ENCODE measurements at places on chromosomes 6 and 20. TPM values are rescaled to one million over a fixed set of nuclear protein-coding genes. Genes with fewer than 3 reads are reported as not detected.
A peak's percentile ranks its signal among the peaks of the same experiment; 100 is the strongest.

- no peak overlapping the region for H3K4me3 ChIP-seq
- no peaks in the 10 kb centered on the region for H3K36me3 ChIP-seq
- no peak for DNase-seq
- H3K27me3 ChIP-seq: peaks cover 50% of the 10 kb centered on the region
Observed at GRCh38 chr20:46303176-46303956, 4.9 kb downstream of the CDH22 start.

GRCh38 chr6:109121411-109121810 lies 26.1 kb downstream of the CEP57L1 start:
- no peak for DNase-seq
- H3K36me3 ChIP-seq: no peaks in the 10 kb centered on the region

The MMUT gene
- total RNA-seq: 15.3 TPM

DNA sequence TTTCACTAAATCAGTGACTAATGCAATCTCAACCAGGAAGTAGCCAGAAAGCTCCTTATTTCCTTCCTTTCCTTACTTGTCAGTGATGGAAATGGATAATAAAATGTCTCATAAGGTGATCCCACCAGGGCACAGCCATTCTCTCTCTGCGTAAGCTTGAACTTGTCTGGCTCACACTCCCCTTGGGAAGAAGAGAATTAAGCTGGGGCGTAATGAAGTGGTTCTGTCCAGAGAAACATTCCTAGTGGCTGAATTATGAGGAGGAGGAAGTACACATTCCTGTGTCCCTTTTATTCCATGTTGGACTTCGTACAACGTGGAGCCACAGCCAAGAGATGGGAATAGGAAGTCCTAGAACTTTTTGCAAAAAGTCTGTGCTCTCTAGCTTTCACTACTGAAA lies 93.7 kb downstream of the MTHFD1L start:
- no peak overlapping the region for H3K4me3 ChIP-seq
- no peaks in the 10 kb centered on the region for H3K4me1 ChIP-seq
- no peak for DNase-seq
- H3K27ac ChIP-seq: no peak overlapping the region
- no peaks in the 10 kb centered on the region for H3K27me3 ChIP-seq

DNA sequence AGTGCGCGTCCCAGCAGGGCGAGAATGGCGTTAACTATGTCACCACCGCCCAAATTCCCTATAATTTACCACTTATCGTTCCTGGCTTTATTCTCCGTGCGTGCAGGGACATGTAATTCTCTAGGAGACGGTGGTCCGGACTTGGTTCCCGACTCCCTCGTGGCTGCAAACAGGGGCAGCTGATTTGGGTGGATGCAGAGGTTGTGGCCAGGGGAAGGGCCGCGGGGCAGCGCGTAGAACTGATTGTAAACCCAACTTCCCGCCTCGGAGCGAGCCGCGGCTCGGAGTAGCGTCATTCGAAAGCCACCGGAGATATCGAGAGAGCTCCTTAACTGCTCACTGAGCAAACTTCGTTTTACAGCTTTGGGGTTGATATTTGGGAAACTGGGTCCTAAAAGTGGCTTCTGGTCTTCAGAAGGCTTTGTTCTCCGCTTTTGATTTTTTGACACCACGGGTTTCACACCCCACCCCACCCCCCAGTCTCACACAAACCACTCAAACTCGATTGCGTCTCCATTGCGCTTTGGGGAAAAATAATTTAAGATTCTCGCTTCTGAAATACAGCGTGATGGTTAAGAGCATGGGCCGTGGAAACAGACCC lies 17.5 kb upstream of the ZSCAN9 start:
- H3K27ac ChIP-seq: no peak overlapping the region
- H3K27me3 ChIP-seq: peaks cover 39% of the 10 kb centered on the region
- peak; percentile 34 for DNase-seq
- H3K36me3 ChIP-seq: no peaks in the 10 kb centered on the region
- H3K4me1 ChIP-seq: no peaks in the 10 kb centered on the region
- H3K4me3 ChIP-seq: peak overlapping the region; percentile 48

DNA sequence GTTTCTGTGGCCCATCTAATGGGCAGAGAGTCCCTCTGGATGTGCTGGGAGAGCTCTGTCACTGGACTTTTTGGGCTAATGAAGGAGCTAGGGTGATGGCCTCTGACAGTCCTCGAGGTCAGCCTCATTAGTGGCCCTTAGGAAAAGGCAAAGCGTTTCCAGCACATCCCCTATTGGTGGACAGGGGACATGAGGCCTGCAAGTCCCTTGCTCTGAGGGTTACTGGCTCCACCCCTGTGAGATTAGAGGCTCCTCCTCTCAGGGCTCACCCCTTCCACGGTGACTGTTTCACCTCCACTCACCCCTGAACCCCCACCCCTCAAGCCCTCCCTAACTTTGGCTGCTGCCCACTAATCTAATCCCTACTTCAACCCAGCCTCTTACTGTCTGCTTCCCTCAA lies 12.8 kb upstream of the FANCE start:
- no peak for DNase-seq
- H3K4me3 ChIP-seq: no peak overlapping the region
- H3K4me1 ChIP-seq: no peaks in the 10 kb centered on the region

- H3K4me1 ChIP-seq: peaks cover 6% of the 10 kb centered on the region
- H3K27ac ChIP-seq: 0 out of 2 replicates have a peak overlapping the region, but pooled peaks have one; percentile 29
- no peaks in the 10 kb centered on the region for H3K27me3 ChIP-seq
- H3K4me3 ChIP-seq: no peak overlapping the region
- no peaks in the 10 kb centered on the region for H3K36me3 ChIP-seq
Observed at GRCh38 chr6:121851056-121851455, 415.6 kb downstream of the GJA1 start.

The RHAG gene
- not detected for total RNA-seq

DNA sequence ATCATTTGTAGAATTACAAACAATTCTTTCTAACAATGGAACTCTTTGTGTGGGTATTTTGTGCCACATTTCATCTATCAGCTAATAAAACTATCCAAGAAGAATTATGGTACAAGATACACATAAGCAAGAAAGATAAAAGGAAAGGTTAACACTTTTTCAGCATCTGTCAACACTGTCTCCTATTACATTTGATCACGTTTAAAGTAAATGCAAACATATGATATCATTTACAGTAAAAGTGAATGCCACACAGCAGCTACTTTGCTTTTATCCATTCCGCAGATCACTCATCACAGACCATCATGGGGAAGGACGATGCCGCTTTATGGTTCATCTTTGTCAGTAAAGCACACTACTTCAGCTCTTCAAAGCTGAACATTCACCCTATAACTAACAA lies 456.4 kb upstream of the MANEA start:
- no peaks in the 10 kb centered on the region for H3K36me3 ChIP-seq
- H3K4me3 ChIP-seq: no peak overlapping the region
- H3K27me3 ChIP-seq: no peaks in the 10 kb centered on the region

The ADGRF5 gene
- total RNA-seq: not detected

The GHRH gene
- not detected for total RNA-seq

GRCh38 chr20:46930640-46931339 lies 36.1 kb downstream of the EYA2 start:
- no peak overlapping the region for H3K4me3 ChIP-seq
- no peak overlapping the region for H3K27ac ChIP-seq
- DNase-seq: no peak
- peaks cover 2% of the 10 kb centered on the region for H3K4me1 ChIP-seq

The MUC21 gene
- total RNA-seq: not detected

- no peaks in the 10 kb centered on the region for H3K36me3 ChIP-seq
- DNase-seq: no peak
- H3K4me3 ChIP-seq: no peak overlapping the region
Observed at GRCh38 chr20:11035211-11035610, 361.4 kb upstream of the JAG1 start.

DNA sequence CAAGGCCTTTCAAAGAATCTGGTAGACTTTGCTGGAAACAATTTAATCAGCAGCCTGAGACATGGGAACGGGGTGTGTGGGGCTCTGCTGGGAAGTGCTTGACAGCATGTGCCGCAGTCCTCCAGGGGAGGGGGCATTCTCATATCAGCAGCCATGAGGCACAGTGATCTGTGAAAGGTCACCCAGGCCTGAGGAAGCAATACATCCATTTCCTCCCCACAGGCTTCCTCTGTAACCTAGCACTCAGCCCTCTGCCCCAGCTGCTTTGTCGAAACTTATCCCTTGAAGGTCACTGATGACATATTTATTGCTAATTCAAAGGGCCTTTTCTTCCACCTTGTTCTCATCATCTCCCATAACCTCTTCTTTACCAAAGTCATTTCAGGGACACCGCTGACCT lies 103.3 kb downstream of the TNFAIP3 start:
- H3K27ac ChIP-seq: no peak overlapping the region
- no peak for DNase-seq
- H3K4me1 ChIP-seq: no peaks in the 10 kb centered on the region
- H3K36me3 ChIP-seq: no peaks in the 10 kb centered on the region

- no peaks in the 10 kb centered on the region for H3K27me3 ChIP-seq
- H3K4me1 ChIP-seq: no peaks in the 10 kb centered on the region
- no peak overlapping the region for H3K4me3 ChIP-seq
- no peaks in the 10 kb centered on the region for H3K36me3 ChIP-seq
- H3K27ac ChIP-seq: no peak overlapping the region
Observed at GRCh38 chr20:59378396-59378795, 78.0 kb downstream of the EDN3 start.

DNA sequence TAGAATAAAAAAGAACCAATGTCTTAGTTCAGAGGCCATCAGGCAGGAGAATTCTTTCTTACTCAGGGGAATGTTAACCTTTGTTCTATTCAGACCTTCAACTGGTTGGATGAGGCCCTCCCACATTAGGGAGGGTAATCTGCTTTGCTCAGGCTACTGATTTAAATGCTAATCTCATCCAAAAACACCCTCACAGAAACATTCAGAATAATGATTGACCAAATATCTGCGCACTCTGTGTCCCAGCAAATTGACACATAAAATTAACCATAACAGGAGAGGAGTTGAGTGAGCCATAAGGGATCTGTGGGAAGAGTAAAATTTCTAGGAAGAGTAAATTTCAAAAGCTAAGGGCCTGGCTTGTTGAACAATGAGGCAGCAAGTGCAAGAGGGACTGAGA lies 234.0 kb upstream of the PLCB4 start:
- H3K27ac ChIP-seq: no peak overlapping the region
- H3K4me3 ChIP-seq: no peak overlapping the region
- no peak for DNase-seq
- H3K27me3 ChIP-seq: no peaks in the 10 kb centered on the region

DNA sequence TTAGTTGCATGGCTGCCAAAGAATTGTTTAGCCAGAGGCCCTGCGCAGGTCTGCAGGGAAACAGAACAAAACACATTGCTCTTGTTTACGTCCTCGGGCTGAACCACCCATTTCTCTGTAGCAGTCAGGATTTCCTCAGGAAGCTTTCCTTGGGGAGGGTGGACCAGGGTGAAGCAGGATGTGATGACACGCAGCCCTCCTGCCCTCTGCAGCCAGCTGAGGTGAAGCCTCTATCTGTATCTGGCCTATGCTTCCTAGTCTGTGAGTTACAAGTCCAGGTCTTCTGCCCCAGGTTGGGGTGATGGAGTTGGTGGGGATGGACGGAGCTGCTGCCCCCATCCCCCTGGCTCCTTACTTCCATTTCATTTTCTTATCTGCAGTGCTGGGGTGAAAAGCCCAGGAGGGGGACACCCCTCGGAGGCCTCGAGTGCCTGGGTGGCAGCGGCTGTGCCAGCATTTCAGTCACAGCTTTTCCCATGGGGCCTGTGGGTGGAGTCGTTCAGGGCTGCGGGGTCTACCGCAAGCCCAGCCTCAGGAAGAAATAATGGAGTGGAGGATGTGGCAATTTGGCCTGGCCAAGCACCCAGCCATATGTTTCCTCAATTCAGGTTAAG lies 24.9 kb downstream of the SASH1 start:
- H3K27ac ChIP-seq: peak overlapping the region; percentile 12
- H3K4me1 ChIP-seq: peaks cover 10% of the 10 kb centered on the region
- peak; percentile 75 for DNase-seq
- H3K4me3 ChIP-seq: no peak overlapping the region

- no peaks in the 10 kb centered on the region for H3K36me3 ChIP-seq
- DNase-seq: no peak
- H3K4me1 ChIP-seq: no peaks in the 10 kb centered on the region
- H3K27ac ChIP-seq: no peak overlapping the region
- no peaks in the 10 kb centered on the region for H3K27me3 ChIP-seq
Observed at GRCh38 chr20:23484081-23484480, 6.8 kb upstream of the CST8 start.

- peak; percentile 88 for DNase-seq
- no peaks in the 10 kb centered on the region for H3K36me3 ChIP-seq
- H3K4me1 ChIP-seq: peaks cover 27% of the 10 kb centered on the region
- H3K4me3 ChIP-seq: no peak overlapping the region
- no peaks in the 10 kb centered on the region for H3K27me3 ChIP-seq
Observed at GRCh38 chr20:50655311-50655880, 35.9 kb downstream of the RIPOR3 start.

DNA sequence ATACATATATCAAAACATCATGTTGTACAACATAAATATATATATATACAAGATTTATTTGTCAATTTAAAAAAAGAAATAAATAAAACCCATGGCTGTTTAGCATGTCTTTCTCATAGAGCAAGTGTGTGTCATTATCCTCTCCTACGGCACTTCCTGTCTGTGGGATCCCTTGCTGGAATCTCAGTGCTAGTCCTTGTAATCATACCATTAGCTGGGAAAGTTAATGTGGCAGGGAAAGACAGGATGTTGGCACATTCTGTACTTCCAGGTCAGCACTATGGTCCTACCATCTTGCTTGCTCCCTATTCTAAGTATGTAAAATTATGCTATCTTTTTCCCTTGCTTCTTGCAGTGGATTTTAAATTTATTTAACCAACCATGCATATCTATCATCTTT lies 9.5 kb upstream of the SLC17A3 start:
- no peaks in the 10 kb centered on the region for H3K4me1 ChIP-seq
- H3K27ac ChIP-seq: no peak overlapping the region
- H3K27me3 ChIP-seq: no peaks in the 10 kb centered on the region
- no peak for DNase-seq
- no peaks in the 10 kb centered on the region for H3K36me3 ChIP-seq

The DEF6 gene
- 2.5 TPM for total RNA-seq

The SNX21 gene
- total RNA-seq: 11.1 TPM

DNA sequence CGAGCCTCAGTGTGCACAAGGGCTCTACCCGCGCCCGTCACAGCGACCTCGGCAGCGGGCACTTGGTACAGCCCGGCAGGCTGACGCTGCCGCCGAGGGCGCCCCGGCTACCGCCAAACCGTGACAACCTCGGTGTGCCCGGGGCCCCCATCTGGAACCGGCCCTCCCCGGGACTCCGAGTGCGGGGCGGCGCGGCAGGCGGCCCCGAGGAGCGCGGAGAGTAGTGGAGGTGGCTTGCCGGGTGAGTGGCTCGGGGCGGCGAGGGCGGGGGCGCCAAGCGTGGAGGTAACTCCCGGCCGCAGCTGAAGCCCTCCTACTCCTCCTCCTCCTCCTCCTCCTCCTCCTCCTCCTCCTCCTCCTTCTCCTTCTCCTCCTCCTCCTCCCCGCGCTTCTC lies at the start of gene ISM1:
ISM1 (plus strand) TSS at position 371 of the 394 bp plus-strand sequence. CDS start 503 bp downstream, outside the sequence.
- no peak within 1 kb of the TSS for H3K27ac ChIP-seq
- peak within 1 kb of the TSS; percentile 34 for H3K4me3 ChIP-seq
- H3K27me3 ChIP-seq: peaks cover 50% of the 10 kb centered on the region
- DNase-seq: no peak

The SUPT3H gene
- 4.2 TPM for total RNA-seq

The FAM83B gene
- total RNA-seq: under 0.01 TPM

- H3K27ac ChIP-seq: no peak overlapping the region
- no peaks in the 10 kb centered on the region for H3K36me3 ChIP-seq
- H3K4me1 ChIP-seq: no peaks in the 10 kb centered on the region
Observed at GRCh38 chr6:70552974-70553373, 13.8 kb upstream of the SDHAF4 start.
